ENCODE measurements at places on chromosomes 6 and 20.
A peak's percentile ranks its signal among the peaks of the same experiment; 100 is the strongest.

DNA sequence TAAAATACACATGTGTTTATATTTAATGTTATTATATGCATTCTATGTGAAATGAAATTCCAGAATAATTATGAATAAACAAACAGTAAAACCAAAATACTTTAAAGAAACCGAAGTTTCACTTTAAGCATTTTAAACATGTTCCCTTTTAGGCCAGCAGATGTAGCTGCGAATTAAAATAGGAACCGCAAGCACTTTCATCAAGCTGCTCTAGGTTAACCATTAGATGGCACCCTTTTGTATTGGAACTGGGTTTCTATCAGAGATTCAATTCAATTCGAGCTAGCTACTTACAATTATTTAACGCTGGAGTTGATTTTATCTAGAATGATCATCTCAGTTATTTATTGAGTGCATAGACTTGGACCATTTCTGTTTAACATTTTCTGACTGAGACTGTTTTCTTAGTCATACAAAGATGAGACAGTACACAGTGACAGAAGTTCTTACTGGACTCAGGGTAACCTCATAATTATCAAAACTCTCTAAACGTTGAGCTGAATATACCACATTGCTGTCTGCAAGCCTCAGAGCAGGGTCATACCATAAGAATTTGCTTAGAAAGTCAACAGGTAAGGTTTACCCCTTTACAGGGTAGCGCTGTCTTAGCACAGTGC, 8.5 kb downstream of the TMEM242 start:
- DNase-seq, result peak; percentile 17

DNA sequence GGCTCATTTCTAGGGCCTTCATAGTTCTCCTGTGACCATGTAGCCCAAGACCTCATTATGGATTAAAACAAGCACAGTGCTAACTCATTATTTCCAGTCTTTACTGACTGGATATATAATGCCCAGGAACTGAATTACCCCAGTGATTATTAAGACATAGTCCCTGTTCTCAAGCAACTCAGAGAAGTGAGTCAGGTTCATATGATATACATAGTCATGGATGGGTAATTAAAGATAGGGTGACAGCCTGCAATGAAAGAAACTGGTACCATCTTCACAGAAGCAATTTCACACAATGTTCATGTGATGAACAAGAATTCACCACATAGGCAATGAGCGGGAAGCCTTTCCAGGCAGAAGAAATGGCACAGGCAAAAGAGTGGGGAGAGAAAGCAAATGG, 3.5 kb downstream of the TRIM27 start:
- no peak for DNase-seq

GRCh38 chr6:157403686-157404051, 22.7 kb downstream of the ZDHHC14 start:
- no peak for DNase-seq

DNA sequence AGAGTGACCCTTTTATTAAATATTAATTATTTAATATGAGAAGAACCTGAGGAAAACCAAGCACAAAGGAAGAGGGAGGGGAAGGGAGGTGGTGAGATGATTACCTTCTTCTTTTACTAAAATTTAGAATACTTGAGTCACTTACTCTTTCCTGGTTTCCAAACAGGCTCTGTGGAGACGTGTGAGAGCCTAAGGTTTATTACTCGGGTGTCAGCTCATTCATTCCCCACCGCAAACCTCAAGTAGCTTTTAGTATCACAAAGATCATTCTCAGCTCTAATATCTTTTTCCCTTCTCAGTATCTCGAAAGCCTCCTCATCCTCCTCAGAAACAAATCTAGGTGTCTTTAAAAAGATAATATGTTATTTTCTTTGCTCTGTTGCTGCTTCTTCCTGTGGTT, 497.2 kb upstream of the JARID2 start:
- DNase-seq, result peak; percentile 62

- DNase-seq, result no peak
Observed at GRCh38 chr6:4942673-4943009, 61.2 kb downstream of the RPP40 start.

DNA sequence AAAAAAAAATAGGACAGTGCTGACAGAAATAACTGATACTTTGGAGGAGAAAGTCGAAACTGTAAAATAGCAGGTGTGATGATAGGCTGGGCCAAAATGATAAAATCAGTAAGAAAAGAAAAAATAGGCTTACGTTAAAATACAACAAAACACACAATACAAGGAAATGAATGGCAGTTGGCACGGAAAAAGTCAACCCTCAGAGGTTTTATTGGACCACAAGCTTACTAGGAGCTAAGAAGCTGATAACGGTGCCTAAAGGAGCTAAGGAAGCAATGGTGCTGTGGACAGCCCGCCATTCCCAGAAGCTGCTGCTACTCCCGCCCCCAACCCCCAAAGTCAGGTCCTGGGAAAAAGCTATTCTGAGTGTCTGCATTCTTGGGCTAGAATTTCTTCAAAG, 55.9 kb upstream of the RNF146 start:
- no peak for DNase-seq

GRCh38 chr6:95185874-95186273, 391.5 kb upstream of the MANEA start:
- DNase-seq, result no peak

DNA sequence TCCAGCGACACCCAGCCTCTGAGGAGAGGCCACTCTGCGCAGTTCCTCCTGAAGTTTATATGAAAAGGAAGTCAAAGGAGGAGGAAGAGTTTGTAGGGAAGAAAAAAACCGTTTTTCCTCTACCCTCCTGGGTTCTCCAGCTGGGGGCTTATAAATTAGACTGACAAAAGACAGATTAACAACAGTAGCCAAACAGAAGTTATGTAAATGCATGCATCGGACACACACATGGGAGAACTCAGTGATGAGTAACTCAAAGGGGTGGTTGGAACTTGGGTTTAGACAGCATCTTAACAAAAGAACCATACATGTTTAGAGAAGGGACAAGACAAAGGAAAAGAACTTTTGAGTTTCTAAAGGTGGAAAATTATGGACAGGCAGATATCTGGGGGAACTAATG, 71.2 kb downstream of the CD24 start:
- DNase-seq, result no peak

DNA sequence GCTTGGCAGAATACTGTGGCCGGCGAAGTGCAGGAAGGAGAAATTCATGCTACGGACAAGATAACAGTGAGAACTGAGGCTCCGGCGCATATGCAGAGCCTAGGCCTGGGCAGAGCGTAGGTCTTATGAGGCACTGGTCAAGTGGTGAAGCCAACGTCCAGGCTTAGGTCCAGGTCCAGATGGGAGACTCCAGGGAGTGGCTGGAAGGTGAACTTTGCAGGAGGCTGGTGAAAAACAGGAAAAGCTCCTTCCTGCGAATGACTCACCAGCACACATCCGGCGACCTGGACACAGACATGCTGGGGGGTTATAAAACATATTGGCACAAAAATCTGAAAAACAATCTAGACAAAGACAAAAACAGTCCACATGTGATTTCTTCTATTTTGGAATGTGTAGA, 15.4 kb downstream of the C6orf141 start:
- no peak for DNase-seq

- DNase-seq, result no peak
Observed at GRCh38 chr6:31468311-31468710, 29.6 kb upstream of the MICB start.

GRCh38 chr6:35181308-35181932, 32.3 kb upstream of the SCUBE3 start:
- no peak for DNase-seq

DNA sequence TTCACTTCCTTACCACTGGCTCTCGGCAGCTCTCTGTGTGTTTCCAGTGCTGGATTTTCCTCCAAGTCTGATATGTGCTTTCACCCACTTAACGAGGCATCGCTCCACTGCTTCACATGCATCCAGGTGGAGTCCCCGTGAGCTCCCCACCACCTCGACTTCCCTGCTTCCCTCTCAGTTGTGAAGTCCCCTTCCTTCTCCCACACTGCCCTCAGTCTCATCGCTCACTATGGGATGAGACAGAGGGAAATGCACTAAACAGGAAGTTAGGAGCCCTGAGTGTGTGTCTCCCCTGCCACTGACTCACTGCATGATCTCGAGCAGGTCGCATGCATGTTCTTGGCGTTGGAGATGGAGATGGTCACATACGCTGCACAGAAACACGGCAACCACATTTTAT, 84.0 kb downstream of the MTHFD1L start:
- DNase-seq, result no peak

DNA sequence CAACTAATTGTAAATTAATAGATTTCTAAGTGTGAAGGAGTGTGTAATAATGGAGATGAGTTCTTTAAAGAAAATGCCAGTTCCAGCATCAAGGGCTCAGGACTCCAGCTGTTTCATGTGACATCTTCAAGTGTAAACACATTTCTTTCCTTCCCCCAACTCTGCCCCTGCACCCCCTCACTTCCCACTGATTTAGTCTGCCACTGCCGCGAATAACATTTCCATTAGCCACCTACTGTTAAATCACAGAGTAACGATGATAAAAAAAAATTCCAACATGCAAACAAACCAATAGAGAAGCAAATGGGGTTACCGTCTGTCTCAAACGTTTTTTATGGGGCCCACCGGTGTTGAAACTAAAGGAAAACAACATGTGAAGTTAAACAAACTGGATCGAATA, 414.3 kb downstream of the SAMD5 start:
- DNase-seq, result no peak

DNA sequence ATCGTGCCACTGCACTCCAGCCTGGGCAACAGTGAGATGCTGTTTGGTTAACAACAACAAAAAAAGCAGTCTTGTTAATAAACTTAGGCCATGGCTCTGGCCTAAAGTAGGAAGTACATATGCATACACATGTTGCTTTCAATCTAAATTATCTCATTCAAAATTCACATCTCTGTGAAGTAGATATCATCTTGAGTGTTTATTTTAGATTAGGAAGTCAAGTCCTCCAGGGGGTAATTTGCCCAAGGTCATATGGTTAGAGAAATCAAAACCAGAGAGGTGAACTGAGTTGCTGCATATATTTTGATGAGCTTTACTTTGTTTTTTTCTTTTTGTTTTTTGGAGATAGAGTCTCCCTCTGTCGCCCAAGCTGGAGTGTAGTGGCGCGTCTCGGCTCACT, 52.8 kb downstream of the B4GALT5 start:
- no peak for DNase-seq

DNA sequence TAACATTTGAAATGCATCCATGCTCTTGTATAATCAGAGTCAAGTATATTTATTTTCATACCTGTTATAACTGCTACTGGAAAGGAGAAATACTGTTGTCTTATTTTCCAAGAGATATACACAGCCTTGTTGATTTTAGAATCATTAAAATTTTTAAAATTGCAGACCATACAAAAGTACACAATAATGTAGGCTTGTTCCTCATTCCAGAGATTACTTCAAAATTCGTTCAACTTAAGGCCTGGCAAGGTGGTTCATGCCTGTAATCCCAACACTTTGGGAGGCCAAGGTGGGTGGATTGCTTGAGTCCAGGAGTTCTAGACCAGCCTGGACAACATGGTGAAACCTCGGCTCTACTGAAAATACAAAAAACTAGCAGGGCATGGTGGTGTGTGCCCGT, 6.1 kb downstream of the RNF114 start:
- no peak for DNase-seq

DNA sequence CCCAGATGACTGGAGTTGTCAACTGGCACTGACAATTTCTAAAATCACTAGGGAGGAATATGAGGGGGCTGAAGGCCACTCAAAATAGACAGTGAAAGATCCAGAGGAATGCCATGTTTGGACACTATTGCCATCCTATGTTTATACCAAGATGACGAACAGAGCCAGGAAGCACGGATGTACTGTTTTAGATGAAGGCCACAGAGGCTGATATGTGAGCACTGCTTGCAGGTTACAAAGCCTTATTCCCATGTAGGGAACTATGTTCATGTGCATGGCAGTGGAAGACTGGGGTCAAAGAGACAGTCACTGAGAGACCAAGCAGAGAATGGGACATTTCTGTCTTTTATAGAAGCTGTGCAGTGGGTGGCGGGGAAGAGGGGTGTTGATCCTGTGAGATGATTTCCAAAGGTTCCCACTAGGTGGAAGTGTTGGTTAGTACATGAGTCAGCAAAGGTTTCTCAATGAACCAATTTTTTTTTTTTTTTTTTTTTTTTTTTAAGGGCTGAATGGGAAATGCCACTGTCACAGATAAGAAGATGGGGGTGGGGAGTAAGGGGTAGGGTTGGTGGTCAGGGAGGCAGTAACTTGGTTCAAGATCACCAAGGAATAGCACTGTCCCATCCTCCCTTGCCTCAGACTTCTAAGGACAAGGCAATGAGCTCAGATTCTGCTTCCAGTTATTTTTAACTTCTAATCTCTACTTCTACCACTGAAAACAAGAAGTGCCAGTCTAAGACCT, 46.7 kb upstream of the MOCS1 start:
- DNase-seq, result no peak

DNA sequence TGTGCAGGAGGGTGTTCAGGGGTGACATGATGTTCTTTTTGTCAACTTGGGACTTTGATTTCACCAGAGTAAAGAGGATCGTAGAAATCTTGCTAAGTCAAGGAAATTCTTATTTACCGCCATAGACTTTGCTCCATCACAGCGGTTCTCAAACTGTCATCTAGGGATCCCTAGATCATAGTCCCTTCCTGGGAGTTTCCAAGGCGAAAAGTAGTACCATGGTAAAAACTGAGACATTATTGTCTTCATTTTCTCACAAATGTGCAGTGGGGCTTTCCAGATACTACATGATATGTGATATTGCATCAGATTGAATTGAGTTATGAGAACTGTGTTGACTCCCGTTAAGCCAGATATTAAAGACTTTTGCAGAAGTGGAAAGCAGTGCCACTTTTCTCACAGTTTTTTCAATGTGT, 79.7 kb downstream of the JARID2 start:
- DNase-seq, result no peak

- DNase-seq, result no peak
Observed at GRCh38 chr6:2231438-2231837, 14.0 kb downstream of the GMDS start.
